Stimulated activated CD4-positive, alpha-beta T cell treated with anti-CD3 and anti-CD28 coated beads, Interleukin-1b, Interleukin-23, amount 100 ng/mL, for 1 hour (primary cell): ENCODE measurements at places on chromosomes 7 and 10.

- DNase-seq: no peak
These were observed 1.4 kb upstream of the HOXA6 start for GRCh38 chr7:27148756-27149641.

DNA sequence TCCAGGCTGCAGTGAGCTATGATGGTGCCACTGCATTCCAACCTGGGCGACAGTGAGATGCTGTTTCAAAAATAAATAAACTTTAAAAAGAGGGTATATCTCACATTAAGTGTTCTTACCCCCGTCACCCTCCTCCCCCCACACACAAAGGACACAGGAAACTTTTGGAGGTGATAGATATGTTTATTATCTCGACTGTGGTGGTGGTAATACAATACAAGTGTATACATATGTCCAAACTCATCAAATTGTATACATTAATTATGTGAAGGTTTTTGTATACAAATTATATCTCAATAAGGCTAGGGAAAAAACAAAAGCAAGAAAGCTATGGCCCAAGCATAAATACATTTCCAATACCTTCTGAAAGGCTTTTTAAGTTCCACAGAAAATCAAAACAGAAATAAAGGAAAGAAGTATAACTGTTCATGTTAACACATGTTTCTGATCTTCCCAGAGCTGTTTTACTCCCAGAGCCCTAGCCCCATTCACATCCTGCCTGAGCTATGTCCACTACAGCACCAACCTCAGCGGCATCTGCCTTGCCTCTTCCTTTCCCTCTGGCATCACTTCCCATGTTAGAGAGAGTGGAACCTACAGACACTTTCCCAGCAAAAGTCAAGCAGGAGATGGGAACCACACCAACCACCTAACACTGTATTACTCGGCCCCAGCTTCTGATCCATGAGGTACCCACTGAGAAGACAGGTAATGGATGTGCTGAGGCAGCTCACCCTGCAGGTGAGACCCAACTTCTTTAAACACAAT lies 48.1 kb downstream of the SGMS1 start:
- DNase-seq: no peak

GRCh38 chr7:139683137-139683921 lies 94.5 kb downstream of the HIPK2 start:
- DNase-seq: no peak

GRCh38 chr7:4815609-4816418 lies 40.4 kb downstream of the AP5Z1 start:
- DNase-seq: no peak

GRCh38 chr10:819326-819725 lies 112.2 kb downstream of the LARP4B start:
- no peak for DNase-seq

DNA sequence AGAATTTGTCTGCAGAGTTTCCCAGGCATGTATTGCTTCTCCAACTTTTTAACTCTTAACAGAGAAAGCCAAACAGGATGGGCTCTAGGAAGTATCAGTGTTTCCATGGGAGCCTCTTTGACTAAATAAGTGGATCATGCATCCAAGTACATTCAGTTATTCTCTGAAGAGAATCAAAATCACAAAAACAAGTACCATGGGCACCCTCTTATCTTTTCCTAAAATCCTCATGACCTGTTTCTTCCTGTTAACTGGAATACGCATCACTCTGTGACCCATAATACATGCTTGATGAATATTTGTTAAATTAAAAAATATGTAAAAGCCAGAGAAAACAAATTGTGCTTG lies 186.9 kb upstream of the MGMT start:
- DNase-seq: no peak

DNA sequence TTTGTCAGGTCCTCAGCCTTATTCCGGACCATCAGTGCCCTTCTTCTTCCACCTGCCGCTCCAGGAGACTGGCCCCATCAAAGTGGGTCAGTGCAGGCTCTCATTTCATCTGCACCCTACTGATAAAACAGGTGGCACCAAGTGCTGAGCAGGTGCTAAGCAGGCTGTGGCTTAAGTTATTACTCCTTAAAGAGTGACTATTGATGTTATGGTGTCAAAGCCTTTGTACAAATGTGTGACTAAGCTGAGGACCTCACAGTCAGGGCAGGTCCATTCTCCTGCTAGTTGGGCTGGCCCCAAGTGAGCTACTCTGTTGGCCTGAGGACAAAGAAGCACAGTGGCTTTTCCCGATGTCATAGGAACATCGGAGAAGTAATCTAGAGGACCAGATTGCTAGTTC lies 11.2 kb upstream of the CALD1 start:
- DNase-seq: no peak

- no peak for DNase-seq
These were observed 388.9 kb upstream of the NPVF start for GRCh38 chr7:25617214-25617613.

DNA sequence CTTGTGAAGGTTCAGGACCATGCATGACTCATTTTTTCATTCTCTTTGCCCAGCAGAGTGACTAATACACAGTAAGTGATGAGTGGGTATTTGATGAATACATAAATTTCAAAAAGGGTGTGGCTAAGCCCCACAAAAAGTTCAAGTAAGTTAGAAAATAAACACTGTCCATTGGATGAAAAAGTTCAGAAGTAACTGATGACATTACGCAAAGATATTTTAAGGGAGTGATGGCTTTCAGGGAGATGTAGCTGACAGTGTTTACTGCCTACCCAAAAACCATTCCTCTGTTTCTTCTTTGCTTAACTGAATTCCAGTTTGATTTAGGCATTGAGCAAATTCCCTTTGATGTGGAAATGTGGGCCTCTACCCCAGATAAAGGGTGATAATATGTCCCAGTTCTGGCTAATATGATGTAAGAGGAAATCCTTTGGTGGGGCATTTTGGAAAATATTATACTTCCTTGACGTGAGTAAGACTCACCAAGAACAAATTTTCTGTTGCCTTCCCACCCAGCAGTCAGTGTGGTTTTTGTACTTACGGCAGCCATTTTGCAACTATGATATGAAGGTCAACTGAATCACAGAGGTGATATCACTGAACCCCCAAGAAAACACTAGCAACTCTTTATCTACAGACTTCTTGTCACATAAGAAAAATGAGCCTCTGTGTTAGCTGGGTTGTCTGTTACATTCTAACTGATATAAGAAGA lies 29.0 kb upstream of the EBLN1 start:
- no peak for DNase-seq

- no peak for DNase-seq
These were observed 53.3 kb upstream of the SAMD8 start for GRCh38 chr10:75058161-75058560.
